ENCODE measurements at places on chromosomes 13 and 19.

GRCh38 chr19:38326591-38326990 is 6.9 kb downstream of the KCNK6 start:
- DNase-seq = no peak

DNA sequence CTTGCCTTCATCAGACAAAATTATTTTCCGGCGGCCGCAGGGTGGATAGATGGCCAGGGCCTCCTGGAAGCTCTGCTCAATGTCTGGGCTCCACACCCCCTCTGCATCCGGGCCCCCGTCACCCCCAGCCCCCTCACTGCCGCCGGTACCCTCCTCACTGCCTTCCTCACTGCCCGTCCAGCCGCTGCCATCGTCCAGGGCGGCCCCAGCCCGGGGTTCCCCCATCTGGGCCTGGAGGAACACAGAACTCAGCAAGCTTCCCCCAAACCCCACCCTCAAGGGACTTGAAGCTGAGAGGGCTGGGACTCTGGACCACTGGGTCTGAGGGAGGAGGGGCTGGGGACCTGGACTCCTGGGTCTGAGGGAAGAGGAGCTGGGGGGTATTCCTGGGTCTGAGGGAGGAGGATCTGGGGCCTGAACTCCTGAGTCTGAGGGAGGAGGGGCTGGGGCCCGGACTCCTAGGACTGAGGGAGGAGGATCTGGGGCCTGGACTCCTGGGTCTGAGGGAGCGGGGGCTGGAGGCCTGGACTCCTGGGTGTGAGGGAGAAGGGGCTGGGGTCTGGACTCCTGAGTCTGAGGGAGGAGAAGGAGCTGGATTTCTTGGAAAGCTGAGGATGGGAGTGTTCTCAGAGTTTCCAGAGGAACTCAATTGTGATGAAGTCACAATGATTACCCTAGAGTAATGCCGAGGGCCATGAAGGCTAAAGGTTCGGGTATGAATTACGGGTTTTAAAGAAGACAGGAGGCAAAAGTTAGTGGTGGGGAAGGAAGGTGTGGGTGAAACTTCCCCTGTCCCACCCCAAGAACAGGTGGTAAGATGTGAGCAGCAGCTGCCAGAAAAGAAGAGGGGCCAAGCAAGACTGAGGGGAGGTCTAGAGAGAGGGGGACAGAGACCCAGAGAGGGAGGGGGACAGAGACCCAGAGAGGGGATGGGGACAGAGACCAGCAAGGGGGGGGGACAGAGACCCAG is 2.1 kb downstream of the TEAD2 start:
- DNase-seq = no peak

- no peak for DNase-seq
Measured at GRCh38 chr13:52896827-52897659, 48.6 kb upstream of the PCDH8 start.

- no peak for DNase-seq
Measured at GRCh38 chr19:10751109-10751953, 33.5 kb downstream of the DNM2 start.

GRCh38 chr19:50427997-50428425 is 4.7 kb upstream of the MYBPC2 start:
- no peak for DNase-seq

- no peak for DNase-seq
Measured at GRCh38 chr13:44131069-44131614, 242.5 kb upstream of the SERP2 start.

- no peak for DNase-seq
Measured at GRCh38 chr19:35991731-35992450, 3.1 kb upstream of the SDHAF1 start.

DNA sequence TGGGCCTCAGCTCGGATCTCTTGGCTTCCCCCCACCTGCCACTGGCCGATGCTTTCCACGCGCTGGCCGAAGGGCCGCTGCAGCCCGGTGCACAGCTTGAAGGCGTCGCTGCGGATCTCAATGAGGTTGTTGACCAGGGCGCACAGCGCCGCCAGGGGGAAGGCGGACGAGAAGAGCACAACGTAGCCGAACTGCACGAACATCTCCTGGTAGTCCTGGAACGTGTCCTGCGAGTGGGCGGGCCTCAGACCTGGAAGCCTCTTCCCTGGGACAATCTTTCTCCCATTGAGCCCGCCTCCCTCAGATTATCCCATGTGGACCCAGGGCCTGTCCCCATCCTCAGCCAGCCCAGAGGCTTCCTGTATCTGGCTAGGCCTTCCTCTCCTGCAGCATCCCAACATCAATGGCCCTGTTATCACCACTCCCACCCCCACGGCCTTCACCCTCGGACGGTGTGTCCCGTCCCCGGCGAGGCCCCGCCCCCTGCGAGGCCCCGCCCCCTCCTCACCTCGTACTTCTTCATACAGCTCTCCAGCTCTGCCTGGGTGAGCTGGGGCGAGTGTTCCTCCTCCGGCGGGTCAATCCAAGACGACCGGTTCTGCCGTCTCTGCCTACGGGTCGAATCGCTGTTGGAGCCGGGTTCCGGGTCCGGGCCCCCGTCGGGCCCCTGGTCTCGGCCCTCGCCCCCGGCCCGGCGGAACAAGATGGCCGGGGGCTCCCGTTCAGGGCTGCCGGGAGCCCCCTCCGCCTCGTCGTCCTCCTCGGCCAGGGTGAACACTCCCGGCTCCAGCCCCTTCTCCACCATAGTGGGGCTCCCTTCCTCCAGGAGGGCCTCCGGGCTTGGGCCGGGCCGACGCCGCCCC is 6.8 kb downstream of the ANO8 start:
- no peak for DNase-seq
